A549 treated with RU486 at 1 μM for 4 hours (cell line): ENCODE measurements at places on chromosomes 2 and 18. TPM values are rescaled to one million over a fixed set of nuclear protein-coding genes. Genes with fewer than 3 reads are reported as not detected.

Gene POLE4
- total RNA-seq: 102 to 208 TPM (median 161 TPM) in 5 replicates

Gene ZNG1B
- total RNA-seq: 40.8 to 44.7 TPM (median 41.5 TPM) in 5 replicates

Gene SEMA4C
- 15.2 to 22.7 TPM (median 21.1 TPM) in 5 replicates for total RNA-seq

Gene CDK15
- not detected in 5 replicates for total RNA-seq

Gene TMEM214
- 52.2 to 69.6 TPM (median 67.5 TPM) in 5 replicates for total RNA-seq

Gene LDLRAD4
- 1.1 to 2.8 TPM (median 1.3 TPM) in 5 replicates for total RNA-seq
